Cardiac muscle cell (in vitro differentiated cells and primary cell): ENCODE measurements at places on chromosomes 4 and X.

DNA sequence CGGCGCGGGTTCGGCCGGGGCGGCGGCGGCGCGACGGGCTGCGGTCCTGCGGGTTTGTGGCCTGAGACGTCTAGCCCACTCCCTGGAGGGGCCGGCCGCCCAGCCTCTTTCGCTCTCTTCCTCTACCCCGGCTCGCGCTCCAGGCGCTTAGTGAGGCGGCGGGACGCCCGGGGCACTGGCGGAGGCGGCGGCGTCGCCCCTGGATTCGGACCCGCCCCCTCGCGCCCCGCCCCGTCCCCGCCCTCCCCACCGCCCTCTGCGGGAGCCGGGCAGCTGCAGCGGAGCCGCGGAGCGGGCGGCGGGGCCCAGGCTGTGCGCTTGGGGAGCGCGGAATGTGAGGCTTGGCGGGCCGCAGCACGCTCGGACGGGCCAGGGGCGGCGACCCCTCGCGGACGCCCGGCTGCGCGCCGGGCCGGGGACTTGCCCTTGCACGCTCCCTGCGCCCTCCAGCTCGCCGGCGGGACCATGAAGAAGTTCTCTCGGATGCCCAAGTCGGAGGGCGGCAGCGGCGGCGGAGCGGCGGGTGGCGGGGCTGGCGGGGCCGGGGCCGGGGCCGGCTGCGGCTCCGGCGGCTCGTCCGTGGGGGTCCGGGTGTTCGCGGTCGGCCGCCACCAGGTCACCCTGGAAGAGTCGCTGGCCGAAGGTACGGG lies at the start of gene BMP2K:
BMP2K (plus strand) TSS at position 272 of the 650 bp plus-strand sequence; CDS start at position 466, 194 bp downstream.
- peaks cover 35% of the 10 kb centered on the region for H3K4me1 ChIP-seq
- H3K36me3 ChIP-seq = no peaks in the 10 kb centered on the region
- peak within 1 kb of the TSS; percentile 98 for H3K27ac ChIP-seq
- no peaks in the 10 kb centered on the region for H3K27me3 ChIP-seq
- H3K4me3 ChIP-seq = peak within 1 kb of the TSS; percentile 58

DNA sequence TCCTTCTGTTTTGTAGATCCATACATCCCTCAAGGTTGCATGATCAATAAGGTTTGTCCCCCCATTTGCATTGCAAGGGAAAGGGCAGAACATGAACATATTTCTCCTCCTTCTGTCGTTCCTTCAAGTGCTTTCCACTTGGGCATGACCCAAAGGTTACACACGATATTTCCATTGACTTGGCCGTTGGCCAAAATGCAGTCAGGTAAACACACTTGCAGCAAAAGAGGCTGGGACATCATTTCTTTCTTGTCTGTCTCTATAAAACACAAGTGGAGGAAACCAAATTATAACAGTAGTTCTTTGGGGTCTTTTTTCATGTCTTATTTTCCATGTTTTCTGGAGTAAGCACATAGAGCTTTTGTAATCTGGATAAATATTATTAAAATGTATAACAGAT lies 156.1 kb downstream of the FRAS1 start:
- H3K4me3 ChIP-seq = no peak overlapping the region
- DNase-seq = no peak
- H3K27ac ChIP-seq = no peak overlapping the region
- no peaks in the 10 kb centered on the region for H3K4me1 ChIP-seq

GRCh38 chr4:8393593-8394038 lies 46.9 kb downstream of the ACOX3 start:
- H3K27ac ChIP-seq = no peak overlapping the region
- peak; percentile 96 for DNase-seq
- no peaks in the 10 kb centered on the region for H3K4me1 ChIP-seq

DNA sequence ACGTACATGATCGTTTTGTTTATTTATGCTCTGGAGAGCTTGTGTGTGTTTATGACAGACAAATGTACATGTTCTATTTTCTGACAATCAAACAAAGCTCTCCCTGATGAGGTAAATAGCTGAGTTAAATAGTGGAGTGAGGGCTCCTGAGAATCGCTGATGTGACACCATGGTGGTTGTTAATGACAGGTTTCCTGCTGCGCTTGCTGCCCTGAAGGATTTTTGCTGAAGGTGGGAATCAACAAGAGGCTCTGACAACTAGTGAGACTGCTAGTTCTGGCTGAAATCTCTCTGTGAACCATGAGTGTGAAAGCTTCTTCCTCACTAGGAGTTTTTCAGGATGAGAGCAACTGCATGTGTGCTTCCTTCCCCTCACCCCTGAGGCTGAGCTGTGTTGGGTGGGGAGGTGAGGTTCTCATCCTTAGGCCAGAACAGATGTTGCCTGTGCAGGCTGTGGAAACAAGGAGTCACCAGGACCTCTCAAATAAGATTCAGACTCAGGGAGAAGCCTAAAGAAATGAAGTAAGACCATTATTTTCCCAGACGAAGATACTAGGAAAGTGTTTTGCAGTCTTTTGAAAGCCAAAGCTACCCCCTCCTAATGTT lies 173.4 kb upstream of the JADE1 start:
- peaks cover 9% of the 10 kb centered on the region for H3K4me1 ChIP-seq
- peaks cover 5% of the 10 kb centered on the region for H3K27me3 ChIP-seq
- H3K36me3 ChIP-seq = no peaks in the 10 kb centered on the region
- no peak overlapping the region for H3K4me3 ChIP-seq
- peak; percentile 47 for DNase-seq

DNA sequence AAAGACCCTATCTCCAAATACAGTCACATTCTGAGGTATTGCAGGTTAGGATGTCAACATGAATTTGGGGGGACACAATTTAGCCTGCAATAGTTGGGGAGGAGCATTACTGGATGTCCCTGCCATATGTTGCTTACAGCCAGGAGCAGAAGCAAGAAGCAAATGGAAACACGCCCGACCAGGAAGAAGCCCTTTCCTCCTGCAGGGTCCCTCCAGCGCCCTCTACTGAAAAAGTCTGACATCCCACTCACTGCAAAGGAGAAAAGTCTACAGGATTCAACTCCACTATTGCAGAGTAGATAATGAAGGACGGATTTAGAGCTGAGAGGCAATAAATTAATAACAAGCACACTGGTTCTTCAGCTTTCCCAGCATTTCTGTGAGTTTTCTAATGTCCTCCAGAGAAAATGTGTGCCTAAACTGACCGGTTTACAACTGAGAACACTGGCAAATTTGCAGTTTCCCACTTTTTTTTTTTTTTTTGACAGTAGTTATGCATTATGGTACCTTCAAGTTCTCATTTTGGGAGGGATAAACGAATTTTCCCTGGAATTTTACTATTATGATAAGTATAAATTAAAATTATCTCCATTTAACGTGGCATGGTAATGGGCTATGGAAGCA lies 31.7 kb downstream of the COQ2 start:
- H3K27me3 ChIP-seq = no peaks in the 10 kb centered on the region
- no peaks in the 10 kb centered on the region for H3K4me1 ChIP-seq
- H3K27ac ChIP-seq = no peak overlapping the region
- peak; percentile 86 for DNase-seq
- H3K4me3 ChIP-seq = no peak overlapping the region
- no peaks in the 10 kb centered on the region for H3K36me3 ChIP-seq

GRCh38 chrX:24259544-24260240 lies 54.2 kb downstream of the SUPT20HL2 start:
- no peaks in the 10 kb centered on the region for H3K36me3 ChIP-seq
- no peaks in the 10 kb centered on the region for H3K27me3 ChIP-seq
- no peak overlapping the region for H3K27ac ChIP-seq
- H3K4me1 ChIP-seq = no peaks in the 10 kb centered on the region

GRCh38 chr4:64857198-64857597 lies 447.9 kb upstream of the TECRL start:
- no peaks in the 10 kb centered on the region for H3K27me3 ChIP-seq
- H3K4me3 ChIP-seq = no peak overlapping the region
- DNase-seq = no peak
